Breast epithelium (tissue), 4 donors: ENCODE measurements at places on chromosomes 2 and 18. TPM values are rescaled to one million over a fixed set of nuclear protein-coding genes. Genes with fewer than 3 reads are reported as not detected.

Gene SP5
- 7.9 TPM for total RNA-seq

Gene BUB1
- 2.5 TPM for total RNA-seq

Gene METTL5
- total RNA-seq = 52.7 TPM

Gene TBR1
- total RNA-seq = 0.64 TPM

Gene TPO
- total RNA-seq = 21.0 TPM

Gene TMEM163
- 0.32 TPM for total RNA-seq

Gene ZBTB7C
- total RNA-seq = 26.5 TPM

DNA sequence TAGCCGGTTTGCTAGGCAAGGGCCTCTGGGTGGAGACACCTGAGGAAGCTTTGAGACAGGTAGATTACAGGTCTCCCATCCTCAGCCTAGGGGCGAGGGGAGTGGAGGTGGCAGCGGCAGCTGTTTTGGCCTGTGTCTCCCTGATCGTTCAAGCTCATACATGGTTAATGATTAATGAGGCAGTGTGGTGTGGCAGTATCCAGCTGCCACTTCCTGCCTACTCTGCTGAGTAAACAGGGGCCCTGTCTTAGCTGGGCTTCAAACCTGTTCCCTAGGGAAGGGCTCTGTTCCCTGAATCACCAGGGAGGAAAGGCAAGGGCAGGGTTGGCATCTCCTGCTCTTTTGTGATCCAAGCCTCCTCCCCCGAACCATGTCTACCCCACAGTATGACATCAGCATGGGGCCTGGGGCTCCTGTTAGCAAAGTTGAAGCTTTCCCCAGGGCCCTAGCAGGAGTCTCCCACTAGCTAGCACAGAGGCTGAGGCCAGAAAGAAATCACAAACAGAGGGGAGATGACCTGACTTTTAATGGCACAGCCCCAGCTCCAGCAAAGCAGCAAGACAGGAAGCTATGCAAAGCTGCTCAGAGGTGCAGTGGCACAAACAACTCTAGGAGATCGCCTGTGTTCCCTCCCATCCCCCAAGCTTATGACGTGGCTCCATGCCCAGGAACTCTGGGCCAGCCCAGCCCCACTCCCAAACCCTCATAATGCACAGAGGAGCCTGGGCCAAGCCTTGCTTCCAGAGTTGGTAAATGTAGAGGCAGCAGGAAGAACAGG lies 3.7 kb upstream of the TUBA4B start:
- peak; percentile 89 for DNase-seq
- no peak overlapping the region for H3K4me3 ChIP-seq
- no peaks in the 10 kb centered on the region for H3K36me3 ChIP-seq
- no peaks in the 10 kb centered on the region for H3K27me3 ChIP-seq
- peak overlapping the region; percentile 98 for H3K27ac ChIP-seq
- H3K4me1 ChIP-seq = peaks cover 24% of the 10 kb centered on the region

DNA sequence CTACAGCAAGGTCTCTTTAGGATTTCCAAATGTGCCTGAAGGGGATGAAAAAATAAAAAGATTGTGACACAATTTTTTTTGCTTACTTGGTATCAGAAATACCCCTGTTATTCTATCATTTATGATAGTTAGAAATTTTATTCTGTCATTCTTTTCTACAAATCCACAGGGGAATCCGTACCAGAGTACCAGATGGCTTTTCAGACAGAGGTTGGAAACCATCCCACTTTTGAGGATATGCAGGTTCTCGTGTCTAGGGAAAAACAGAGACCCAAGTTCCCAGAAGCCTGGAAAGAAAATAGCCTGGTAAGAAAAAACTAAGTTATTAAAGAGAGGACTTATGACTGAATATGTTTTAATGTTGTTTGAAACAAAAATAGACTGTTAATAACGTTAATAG lies 92.6 kb upstream of the FAM117B start:
- no peaks in the 10 kb centered on the region for H3K27me3 ChIP-seq
- H3K27ac ChIP-seq = no peak overlapping the region
- H3K36me3 ChIP-seq = no peaks in the 10 kb centered on the region
- H3K4me3 ChIP-seq = no peak overlapping the region

DNA sequence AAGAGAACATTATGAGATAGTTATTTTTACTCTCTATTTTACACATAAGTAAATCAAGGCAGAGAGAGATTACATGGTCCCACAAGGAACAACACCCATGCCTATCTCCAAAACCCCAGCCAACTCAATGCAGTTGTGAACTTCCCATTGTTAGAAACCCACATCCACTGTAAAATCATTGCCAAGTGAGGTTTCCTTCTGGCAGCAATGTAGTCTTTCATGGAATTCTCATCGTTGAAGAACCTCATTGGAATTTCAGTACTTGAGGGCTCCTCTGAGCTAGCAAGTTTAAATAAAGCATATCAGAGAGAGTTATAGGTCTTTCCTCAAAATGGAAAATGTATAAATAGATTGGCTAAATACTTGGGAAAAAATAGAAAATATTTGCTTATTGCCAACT lies 105.2 kb downstream of the RAD51AP2 start:
- no peak for DNase-seq
- H3K36me3 ChIP-seq = no peaks in the 10 kb centered on the region
- no peak overlapping the region for H3K4me3 ChIP-seq
- H3K27ac ChIP-seq = no peak overlapping the region

GRCh38 chr2:11533278-11534070 lies at the start of gene GREB1:
Gene GREB1 (plus strand): TSS chr2:11534045. CDS start chr2:11556615, 22,570 bp downstream.
- H3K27me3 ChIP-seq = no peaks in the 10 kb centered on the region
- H3K36me3 ChIP-seq = no peaks in the 10 kb centered on the region
- H3K4me1 ChIP-seq = no peaks in the 10 kb centered on the region
- DNase-seq = no peak
- no peak within 1 kb of the TSS for H3K4me3 ChIP-seq

GRCh38 chr2:67790622-67791021 lies 272.2 kb downstream of the C1D start:
- H3K27ac ChIP-seq = no peak overlapping the region
- H3K4me1 ChIP-seq = no peaks in the 10 kb centered on the region
- H3K4me3 ChIP-seq = no peak overlapping the region
- no peak for DNase-seq
- no peaks in the 10 kb centered on the region for H3K27me3 ChIP-seq
- no peaks in the 10 kb centered on the region for H3K36me3 ChIP-seq

- H3K27me3 ChIP-seq = no peaks in the 10 kb centered on the region
- no peak for DNase-seq
- H3K27ac ChIP-seq = no peak overlapping the region
- H3K4me3 ChIP-seq = no peak overlapping the region
- no peaks in the 10 kb centered on the region for H3K36me3 ChIP-seq
- no peaks in the 10 kb centered on the region for H3K4me1 ChIP-seq
Measured at GRCh38 chr2:229235131-229235914, 35.8 kb downstream of the PID1 start.

- no peak for DNase-seq
- no peaks in the 10 kb centered on the region for H3K4me1 ChIP-seq
- no peaks in the 10 kb centered on the region for H3K36me3 ChIP-seq
- H3K27me3 ChIP-seq = no peaks in the 10 kb centered on the region
Measured at GRCh38 chr2:101064505-101064867, 62.4 kb downstream of the RPL31 start.

DNA sequence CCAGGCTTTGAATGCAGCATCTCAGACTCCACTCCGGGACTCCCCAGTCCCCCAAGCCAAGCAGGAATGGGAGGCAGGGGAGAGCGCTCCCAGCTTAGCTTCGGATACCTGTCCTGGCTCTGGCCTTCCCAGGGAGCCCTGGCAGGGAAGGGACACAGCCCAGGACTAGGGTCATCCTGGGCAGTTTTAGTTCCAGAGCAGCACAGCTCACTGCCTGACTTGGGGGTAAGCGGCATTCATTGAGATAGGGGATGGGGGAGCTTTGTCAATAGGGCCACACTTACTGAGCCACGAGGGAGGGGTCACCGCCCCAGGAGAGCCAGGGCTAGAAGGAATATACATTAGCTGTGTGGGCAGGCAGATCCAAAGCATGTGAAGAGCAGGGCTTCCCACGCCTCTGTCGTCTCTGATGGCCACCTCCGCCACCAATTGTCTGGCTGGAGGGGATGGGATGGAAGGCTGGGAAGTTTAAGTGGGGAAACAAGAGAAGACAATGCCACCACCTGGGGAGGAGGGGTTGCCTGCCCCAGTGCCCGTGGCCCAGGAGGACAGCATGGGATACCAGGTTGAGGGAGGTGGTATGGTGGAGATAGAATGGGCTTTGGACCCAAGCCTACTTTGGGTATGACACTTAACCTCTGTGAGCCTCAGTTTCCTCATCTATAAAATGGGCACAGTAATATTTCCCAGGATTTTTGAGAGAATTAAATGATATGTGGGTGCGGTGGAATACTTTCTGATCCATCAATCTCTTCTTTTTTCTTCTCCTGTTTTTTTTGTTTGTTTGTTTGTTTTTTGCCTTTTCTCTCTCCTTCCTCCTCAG lies 40.2 kb downstream of the SCTR start:
- no peak overlapping the region for H3K4me3 ChIP-seq
- no peak overlapping the region for H3K27ac ChIP-seq
- no peak for DNase-seq
- H3K27me3 ChIP-seq = no peaks in the 10 kb centered on the region
- H3K4me1 ChIP-seq = no peaks in the 10 kb centered on the region
- H3K36me3 ChIP-seq = no peaks in the 10 kb centered on the region

GRCh38 chr18:79884963-79885728 lies 66.3 kb downstream of the SLC66A2 start:
- no peaks in the 10 kb centered on the region for H3K36me3 ChIP-seq
- H3K27ac ChIP-seq = no peak overlapping the region
- peaks cover 16% of the 10 kb centered on the region for H3K27me3 ChIP-seq
